ENCODE measurements at places on chromosomes 5 and 9.

DNA sequence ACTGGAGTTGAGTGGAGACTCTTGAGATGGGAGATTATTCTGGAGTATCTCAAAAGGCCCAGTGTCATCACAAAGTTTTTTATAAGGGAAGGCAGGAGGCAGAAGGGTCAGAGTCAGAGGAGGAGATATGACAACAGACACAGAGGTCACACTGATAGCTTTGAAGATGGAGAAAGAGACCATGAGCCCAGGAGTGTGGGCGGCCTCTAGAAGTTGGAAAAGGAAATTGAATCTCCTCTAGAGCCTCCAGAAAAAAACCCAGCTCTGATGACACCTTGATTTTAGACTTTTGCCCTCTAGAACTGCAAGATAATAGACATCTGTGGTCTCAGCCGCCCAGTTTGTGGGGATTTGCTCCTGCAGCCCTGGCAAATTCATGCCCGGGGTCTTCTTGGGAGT, 64.8 kb upstream of the SPTLC1 start:
- no peak for DNase-seq

DNA sequence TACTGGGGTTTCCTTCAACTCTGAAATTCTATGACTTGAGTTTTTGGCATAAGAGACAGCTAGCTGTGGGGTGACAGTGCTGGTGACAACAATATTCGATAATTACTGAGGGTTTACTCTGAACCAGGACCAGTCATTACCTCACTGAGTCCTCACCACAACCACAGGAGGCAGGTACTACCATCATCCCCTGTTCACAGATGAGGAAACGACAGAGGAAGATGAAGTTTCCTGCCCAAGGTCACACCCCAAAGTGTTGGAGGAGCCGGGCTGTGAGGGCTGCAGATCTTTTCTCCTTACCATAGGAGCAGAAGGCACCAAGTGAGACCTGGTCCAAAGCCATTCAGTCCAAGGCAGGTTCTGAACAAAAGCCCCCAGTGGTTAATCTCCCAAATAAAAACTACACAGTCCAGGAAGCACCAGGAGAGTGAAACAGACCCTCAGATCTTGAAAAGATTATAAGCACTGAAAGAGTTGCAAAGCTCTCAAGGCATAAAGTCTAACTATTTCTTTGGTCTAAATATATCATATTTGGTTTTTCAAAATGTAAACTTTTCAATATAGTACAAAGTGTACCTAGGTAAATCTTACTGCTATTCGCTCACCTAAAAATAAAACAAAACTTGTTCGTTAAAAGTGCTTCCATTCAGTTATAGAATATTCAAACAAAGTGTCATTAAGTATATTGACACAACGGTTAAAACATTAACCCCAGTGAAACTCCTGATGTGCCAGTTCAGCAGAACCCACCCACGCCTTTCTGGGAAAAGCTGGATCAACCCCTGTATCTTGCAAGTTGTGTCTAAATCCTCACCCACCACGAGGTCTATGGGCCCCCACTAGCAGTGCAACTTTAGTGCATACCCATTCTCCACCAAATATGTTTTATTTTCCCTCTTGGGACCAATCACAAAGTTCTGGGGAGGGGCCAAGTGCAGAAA, 82.6 kb upstream of the EQTN start:
- no peak for DNase-seq

GRCh38 chr5:147626464-147626863, 116.6 kb upstream of the DPYSL3 start:
- peak; percentile 5 for DNase-seq

- DNase-seq = peak; percentile 73
Observed at GRCh38 chr5:150052956-150053712, 33.2 kb downstream of the CSF1R start.

DNA sequence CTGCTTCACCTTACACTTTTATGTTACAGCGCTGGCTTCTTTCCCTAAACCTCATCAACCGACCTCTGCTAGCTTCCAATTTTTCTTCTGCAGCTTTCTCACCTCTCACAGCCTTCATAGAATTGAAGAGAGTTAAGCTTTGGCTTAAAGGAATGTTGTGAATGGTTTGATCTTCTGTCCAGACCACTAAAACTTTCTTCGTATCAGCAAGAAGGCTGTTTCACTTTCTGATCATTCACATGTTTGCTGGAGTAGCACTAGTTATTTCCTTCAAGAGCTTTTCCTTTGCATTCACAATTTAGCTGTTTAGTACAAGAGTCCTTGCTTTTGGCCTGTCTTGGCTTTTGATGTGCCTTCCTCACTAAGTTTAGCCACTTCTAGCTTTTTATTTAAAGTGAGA, 49.5 kb downstream of the NR3C1 start:
- peak; percentile 36 for DNase-seq
